ENCODE measurements at places on chromosomes 7 and 10.

DNA sequence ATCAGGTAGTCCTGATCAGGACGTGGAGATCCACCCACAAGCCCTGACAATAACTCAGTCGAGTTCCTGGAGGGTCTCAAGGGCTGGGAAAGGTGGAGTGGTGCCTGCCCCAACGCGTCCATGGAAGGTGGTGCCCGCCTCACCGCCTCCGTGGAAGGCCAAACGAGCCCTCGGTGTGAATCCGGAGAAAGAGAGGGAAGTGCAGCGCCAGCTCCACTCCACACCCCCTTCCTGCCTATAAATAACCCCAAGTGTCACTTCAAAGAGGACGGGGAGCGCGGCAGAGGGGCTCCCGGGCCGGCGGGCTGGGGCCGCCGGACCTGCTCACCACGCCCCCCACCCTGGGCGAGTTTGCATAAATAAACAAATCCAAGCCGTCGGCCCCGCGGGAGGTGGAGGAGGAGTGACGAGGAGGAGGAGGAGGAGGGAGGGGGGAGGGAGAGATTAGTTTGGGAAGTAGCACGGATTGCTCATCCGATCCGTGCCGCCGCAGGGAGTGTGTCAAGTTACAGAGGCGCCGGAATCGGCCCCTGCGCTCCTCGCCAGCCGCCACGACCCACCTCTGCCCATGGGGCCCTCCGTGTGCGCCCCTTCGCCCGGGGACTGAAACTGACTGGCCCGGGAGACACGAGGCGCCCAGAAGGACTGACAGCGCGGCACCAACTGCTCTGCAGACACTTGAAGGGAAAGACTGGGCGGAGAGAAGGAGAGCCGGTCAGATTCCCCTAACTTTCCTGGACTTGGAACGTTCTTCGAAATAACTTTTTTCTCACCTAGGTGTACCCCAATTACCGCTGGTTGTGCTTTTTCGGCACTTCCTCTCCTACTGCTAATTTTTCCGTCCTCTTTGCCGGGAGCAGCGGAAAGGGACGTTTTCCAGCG, at the start of gene COL13A1:
Gene COL13A1 (plus strand): TSS at position 473 of the 882 bp plus-strand sequence. CDS start 518 bp downstream, outside the sequence.
- DNase-seq = no peak

DNA sequence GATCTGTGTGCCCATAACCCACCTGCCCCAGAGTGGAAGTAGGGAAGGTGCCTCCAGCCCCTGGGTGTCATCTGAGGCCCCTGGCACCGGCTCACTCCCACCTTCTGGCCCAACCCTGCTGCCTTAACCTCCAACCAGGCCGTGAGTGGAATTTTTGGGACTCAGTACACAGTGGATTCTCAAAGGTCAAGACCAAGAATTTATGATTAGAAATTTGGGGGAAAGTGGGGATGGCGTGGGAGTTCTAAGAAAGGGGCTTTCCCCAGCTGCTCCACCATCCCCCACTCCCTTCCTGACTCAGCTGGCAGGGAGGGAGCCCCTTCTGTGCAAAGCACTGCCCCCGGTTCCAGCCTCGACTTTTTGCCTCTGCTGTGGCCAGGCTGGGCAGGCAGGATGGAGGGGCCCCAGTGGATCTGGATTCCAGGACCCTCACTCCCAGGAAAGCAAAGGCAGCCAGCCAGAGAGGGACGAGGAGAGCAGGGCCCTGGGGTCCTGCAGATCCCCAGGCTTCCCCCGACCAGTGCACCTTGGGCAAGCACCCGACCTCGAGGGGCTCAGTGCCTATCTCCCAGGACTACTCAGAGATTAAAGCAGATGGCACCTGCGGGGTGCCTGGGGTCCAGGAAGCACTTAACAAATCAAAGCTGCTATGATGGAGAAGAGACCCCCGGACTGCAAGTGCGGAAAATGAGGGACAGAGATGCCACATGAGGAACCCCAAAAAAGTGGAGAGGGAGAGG, 12.8 kb downstream of the SPOCK2 start:
- no peak for DNase-seq

DNA sequence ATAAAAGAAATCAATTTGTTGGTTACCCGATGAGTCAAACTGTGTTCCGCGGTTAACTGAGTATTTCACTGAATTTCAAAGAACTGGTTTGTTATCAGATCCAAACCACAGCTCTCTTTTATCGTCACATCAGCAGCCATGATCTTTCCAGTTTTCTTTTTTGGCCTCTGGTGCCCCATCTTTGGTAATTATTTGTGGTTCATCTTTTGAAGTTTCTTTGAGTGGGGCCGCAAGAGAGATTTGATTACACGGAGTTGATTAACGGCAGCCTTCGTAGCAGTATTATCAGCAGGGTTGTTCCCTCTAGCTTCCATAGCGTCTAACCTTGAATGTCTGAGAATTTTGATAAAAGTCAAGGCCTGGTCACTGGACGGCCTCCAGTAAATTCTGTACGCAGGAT, 154.9 kb upstream of the TNRC18 start:
- DNase-seq = no peak

GRCh38 chr10:78013564-78013963, 15.8 kb downstream of the POLR3A start:
- DNase-seq = no peak

GRCh38 chr10:125521721-125522680, 161.0 kb downstream of the TEX36 start:
- DNase-seq = no peak

DNA sequence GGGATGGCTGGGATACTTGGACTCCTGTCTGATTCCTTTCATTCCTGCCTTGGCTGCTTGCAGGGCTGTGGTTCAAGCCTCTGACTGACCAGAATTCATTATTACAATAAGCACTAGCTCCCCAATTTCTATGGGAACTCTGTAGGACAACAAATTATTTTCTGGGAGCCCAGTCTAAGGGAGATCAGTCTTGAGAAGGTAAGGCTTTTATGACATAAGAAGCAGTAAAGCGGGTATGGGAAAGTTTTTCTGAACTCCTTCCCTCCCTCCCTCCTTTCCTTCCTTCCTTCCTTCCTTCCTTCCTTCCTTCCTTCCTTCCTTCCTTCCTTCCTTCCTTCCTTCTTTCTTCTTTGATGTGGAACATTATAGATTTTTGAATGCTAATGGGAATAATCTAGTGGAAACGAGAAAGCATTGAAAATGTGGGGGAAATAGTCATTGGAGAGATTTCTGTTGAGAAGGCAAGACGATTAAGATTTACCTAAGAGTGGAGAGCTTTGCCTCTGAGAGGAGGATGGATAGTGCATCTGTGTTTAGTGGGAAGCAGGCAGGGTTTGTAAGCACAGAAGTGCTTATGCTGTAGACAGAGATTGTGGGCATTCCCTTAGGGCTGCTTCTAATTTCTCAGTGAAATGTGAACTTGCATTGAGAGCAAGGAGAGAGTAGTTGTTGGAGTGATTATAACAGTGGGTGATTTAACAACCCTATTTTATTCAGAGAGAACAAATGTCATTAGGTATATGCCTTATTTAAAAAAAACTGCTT, 201.5 kb downstream of the DNAJB9 start:
- DNase-seq = no peak

- no peak for DNase-seq
Observed at GRCh38 chr10:15237351-15237750, 68.9 kb upstream of the NMT2 start.

- no peak for DNase-seq
Observed at GRCh38 chr10:68895041-68895440, 6.1 kb upstream of the DDX50 start.

DNA sequence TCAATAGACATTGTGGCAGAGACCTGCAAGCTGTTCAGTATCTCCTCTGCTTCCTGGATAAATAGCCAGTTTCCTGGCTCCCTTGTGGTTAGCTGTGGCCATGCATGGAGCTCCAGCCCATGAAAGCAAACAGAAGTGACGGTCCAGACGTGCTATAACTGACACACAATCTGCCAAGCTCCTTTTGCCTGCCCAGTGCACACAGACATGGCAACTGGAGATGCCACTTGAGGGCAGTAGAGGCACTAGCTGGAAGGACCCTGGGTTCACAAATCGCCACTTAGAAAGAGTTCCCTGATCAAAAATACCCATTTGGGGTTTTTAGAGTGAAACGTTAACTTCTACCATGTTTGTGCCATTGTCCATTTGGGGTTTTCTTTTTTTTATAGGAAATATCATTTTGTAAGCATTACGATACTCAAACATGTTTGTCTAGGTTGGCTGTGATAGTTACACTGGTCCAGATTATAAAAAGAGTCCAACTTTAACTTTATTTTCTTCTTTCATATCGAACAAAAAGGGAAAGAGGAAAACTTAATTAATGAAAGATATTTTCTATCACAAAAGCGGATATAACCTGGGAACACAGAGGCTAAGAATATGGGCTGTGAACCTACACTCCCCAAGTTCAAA, 31.3 kb downstream of the KIN start:
- DNase-seq = no peak

- DNase-seq = no peak
Observed at GRCh38 chr10:4285121-4285520, 500.1 kb upstream of the KLF6 start.

DNA sequence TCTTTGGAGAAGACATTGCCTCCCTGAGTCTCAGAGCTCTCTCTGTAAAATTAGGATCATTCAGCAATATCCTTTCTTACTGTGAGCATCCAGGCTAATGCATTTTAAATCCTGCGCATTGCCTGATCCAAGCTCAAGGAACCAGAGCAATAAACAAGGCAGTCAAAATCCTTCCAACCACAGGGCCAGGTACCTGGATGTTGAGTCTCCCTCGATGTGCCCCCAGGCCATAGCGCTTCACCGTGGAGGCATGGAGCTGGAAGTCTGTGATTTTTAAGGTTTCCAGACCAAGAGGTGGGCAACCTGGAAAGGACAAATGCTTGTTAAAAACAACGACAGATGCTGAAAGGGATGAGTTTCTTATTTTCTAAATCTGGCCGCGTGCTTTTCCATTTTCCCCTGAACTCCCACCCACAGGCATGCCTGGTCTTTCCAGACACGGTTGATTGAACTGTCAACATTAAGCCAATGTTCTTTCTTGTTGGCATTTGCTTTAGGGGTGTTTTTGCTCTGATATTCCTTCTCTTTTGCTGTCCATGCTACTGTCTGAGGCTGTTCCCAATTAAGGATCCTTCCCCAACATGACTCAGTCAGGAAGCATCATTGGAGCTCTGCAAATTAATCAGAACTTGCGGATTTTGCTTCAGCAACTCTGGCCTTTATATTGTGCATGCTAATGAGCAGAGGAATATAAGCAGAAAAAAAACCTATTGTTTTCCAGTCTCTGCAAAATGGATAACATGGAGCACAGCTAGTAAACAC, 29.0 kb downstream of the CPXM2 start:
- no peak for DNase-seq

DNA sequence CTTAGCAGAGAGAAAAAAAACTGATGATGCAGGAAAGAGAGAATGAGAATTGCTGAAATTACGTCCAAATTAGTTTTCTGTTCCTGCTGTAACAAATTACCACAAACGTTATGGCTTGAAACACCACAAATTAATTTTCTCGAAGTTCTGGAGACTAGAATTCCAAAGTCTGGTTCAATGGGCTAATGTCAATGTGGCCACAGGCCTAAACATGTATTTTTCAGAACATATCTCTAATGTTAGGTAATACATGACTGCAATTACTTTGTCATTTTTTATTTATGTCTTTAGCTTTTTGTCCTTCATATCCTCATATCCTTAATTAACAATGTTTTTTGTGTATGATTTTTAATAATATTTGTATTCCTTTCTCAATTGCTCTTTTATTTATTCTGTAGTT, 3.0 kb upstream of the AKR1C3 start:
- no peak for DNase-seq

- no peak for DNase-seq
Observed at GRCh38 chr10:87660484-87661133, 931 bp downstream of the PAPSS2 start.

- no peak for DNase-seq
Observed at GRCh38 chr10:95675403-95676116, 18.2 kb downstream of the TCTN3 start.

GRCh38 chr7:155215576-155216325, 81.9 kb upstream of the INSIG1 start:
- DNase-seq = no peak

DNA sequence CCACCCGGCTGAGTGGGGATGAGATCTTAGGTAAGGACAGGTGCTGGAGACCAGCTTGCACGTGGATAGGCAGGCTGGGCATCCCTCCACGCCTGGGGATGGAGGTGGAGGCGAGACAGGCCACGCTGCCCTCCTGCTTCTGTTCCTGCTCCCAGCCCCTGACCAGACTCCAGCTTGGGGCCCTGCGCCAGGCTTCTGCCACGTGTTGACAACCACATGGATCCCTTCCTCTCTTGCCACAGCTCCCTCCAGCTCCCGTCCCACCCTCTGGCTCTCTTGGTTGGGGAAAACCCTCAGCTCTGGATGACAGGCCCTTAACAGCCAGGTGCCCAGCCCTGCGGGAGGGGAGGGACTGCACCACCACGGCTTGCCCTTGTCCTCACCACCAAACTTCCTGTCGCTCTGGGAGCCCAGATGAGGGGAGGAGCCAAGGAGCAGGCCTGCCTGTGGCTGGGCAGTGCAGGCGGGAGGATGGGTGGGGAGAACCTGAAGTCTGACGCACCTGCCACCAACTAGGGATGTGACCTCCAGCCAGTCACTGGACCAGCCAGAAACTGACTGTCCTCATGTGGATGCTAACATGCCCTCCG, 36.0 kb downstream of the KCNH2 start:
- DNase-seq = peak; percentile 40

DNA sequence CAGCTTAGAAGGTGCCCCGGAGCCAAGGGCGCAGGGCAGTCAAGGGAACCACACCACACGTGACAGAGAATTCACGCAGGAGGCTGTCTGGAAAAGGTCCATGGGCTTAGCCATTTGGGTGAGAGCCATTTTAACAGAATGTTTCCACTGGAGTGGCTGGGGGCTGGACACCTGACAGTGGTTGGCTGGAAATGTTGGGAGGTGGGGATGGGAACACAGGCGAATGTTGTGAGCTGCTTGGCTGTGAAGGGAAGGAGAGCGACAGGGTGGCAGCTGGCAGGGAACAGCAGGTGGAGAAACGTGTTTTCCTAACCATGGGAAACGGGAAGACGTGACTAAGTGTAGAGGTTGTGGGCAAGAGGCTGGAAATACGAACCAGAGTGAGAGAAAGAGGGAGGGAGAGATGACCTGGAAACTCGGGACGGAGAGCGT, 100.5 kb upstream of the ZNF32 start:
- no peak for DNase-seq

DNA sequence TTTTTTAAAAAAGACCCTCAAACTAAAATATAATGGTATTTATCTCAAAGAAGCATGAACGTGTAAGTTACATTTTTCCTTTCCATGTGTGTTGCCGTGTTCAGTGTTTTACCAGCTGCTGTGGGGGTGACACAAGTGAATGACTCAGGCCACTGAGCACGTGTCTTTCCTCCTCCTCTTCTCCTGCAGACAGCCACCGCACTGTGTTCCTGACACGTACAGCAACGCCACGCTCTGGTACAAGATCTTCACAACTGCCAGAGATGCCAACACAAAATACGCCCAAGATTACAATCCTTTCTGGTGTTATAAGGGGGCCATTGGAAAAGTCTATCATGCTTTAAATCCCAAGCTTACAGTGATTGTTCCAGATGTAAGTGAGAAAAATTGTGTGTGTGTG, 29.7 kb downstream of the TMEM248 start:
- peak; percentile 80 for DNase-seq

GRCh38 chr7:20959281-20959680, 172.6 kb upstream of the SP8 start:
- DNase-seq = no peak

- DNase-seq = no peak
Observed at GRCh38 chr10:102065561-102066398, 631 bp downstream of the HPS6 start.
